ENCODE measurements at places on chromosomes 6 and 20.

- no peak for DNase-seq
These were observed 228.2 kb downstream of the LY86 start for GRCh38 chr6:6816716-6817115.

GRCh38 chr6:105522626-105523322 lies 119.9 kb upstream of the PREP start:
- DNase-seq, result no peak

DNA sequence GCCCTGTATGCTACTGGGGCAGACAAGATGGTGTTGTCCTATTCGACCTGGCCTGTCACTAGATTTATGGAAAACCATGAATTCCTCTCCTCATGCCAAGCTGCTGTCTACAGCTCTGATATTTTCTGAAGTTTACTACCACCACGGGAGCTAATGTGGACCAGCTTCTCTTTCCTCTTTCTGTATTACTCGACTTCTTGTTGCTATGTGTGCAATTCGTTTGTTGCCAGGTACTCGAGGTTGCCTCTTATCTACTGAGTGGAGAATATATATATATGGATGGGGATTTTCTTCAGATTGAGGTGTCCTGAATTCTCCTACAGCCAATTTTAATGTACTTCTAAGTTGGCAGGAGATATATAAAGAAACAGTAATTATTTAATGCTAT lies 34.7 kb downstream of the MAN1A1 start:
- no peak for DNase-seq

GRCh38 chr20:58384821-58385220 lies 4.2 kb upstream of the VAPB start:
- no peak for DNase-seq

DNA sequence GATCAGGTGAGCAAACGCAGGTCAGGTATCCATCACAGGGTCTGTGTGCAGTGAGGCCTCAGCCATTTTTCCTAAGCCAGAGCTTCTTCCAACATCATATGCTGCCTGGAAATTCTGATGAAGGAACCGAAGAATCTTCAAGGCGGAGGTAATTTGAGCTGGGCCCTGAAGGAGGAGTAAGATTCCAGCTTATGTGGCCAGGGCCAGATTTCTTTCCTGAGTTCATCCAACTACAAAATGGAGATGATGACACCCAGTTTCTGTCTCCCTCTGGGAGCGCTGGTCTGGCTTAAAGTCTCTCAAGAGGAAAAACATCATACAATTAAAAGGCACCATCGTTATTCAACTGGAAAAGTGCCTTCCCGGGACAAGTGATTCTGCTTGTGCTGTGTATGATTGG lies 6.9 kb upstream of the MANBAL start:
- DNase-seq, result no peak

GRCh38 chr6:126210398-126211075 lies 129.4 kb upstream of the CENPW start:
- DNase-seq, result no peak

GRCh38 chr6:55433446-55434130 lies 106.3 kb downstream of the GFRAL start:
- DNase-seq, result no peak

DNA sequence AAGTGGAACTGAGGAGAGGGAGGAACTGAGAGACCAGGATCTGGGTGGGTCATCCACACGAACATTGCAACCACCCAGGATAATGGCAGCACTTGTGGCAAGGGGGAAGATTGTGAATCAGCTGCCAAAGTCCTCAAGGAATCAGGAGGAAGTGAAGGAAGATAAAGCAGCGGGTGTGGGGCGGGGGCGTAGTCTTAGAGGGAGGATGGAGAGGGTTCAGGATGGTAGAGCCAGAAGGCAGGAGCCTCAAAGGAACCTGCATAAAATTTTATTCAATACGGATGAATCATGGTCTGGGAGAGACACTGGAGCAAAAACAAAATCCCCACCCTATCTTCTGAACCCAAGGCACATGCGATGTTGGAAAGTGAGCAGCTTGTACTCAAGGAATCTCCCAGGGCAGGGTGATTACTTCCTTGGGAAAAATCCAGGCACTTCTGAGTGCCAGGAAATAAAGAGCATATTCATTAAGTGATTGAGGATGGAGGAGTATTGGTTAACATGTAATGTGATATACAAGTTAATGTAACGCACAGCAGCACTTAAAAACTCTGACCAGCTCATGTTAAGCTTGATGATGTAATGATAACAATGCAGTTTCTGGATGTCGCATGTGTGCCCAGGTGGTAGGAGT lies 82.0 kb upstream of the B3GAT2 start:
- DNase-seq, result no peak
